Stimulated activated CD4-positive, alpha-beta T cell treated with anti-CD3 and anti-CD28 coated beads, Interleukin-1b, Interleukin-23, amount 100 ng/mL, for 4 hours (primary cell): ENCODE measurements at places on chromosomes 7 and 10.

- peak; percentile 73 for DNase-seq
These were observed at the start of gene NFE2L3 for GRCh38 chr7:26151953-26152781. NFE2L3 (plus strand) TSS chr7:26152198; CDS start chr7:26152499, 301 bp downstream.

DNA sequence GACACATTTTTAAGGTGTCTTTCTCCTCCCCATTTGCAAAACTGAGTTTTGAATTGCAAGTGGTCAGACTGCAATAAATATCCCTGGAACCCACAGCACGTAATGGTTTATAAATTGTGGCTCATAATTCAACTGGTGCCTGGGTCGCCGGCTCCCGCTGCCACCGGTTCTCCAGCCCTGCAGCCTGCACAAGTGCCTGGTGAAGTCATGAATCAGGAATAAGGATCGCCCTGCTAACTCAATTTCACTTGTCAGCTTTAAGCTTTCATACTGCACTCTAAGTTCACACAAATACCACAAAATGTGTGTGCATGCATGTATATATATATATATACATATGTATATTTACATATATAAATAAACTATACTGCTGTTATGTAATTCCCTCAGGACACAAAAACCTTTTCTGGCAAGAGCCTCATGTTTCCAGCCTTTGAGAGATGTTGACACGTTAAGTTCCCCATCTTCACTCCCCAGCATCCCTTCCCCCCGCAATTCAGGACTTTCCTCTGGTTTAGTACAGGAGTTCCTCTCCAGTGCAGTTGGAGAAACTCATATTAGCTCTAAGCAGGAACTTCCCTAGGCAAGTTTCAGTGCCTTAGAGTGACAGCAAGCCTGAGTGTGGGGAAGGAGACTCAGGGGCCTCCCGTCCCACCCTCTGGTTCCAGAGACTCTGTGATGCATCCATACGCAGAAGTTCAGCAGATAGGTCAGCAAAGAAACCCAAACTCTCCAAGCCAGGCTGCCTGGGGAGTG, 129.2 kb upstream of the UNC5B start:
- no peak for DNase-seq

DNA sequence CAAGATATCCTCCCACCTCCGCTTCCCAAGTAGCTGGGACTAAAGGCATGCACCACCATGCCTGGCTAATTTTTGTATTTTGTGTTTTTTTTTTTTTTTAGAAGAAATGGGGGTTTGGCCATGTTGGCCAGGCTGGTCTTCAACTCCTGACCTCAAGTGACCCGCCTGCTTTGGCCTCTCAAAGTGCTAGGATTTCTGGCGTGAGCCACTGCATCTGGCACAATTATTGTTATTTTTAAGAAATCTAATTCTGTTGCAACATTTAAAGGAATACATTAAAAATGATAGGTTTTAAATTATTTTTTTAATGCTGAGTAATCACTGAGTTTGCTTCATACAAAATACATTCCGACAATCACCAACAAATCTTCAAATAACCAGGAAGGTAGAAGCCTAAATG, 178.1 kb upstream of the SEMA3E start:
- no peak for DNase-seq

DNA sequence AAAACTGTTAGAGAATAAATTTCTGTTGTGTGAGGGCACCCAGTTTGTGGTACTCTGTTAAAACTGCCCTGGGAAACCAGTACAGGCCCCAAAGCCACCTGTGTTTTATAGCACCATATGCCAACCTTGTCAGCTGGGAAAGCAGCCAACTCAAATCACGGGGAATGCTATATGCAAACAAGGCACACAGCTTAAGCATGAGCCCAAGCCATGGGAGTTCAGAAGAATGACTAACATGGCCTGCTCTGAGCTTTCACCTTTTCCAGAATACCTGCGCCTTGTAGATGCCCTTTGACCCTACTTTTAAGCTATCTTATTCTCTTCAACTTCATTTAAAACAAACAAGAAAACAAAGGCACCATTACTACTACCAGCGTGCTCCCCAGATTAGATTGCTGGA, 5.5 kb upstream of the SLC25A13 start:
- DNase-seq: no peak

DNA sequence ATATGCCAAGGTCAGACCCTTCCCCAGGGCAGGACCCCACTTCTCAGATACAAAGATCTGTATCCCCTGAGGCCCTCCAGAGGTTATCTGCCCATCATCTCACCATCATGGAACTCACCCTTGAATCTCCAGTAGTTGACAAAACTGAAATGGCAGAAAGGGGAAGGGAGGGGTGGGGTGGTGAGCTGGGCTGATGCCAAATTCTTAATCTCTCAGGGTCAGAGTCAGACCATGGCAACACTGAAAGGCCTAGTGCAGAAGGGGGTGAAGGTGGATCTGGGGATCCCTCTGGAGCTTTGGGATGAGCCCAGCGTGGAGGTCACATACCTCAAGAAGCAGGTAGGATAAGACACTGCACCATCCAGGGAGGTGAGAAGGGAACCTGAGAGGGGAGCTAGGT, 3.1 kb downstream of the CNPY4 start:
- DNase-seq: no peak

- no peak for DNase-seq
These were observed 69.5 kb downstream of the SEC61G start for GRCh38 chr7:54689394-54690049.

DNA sequence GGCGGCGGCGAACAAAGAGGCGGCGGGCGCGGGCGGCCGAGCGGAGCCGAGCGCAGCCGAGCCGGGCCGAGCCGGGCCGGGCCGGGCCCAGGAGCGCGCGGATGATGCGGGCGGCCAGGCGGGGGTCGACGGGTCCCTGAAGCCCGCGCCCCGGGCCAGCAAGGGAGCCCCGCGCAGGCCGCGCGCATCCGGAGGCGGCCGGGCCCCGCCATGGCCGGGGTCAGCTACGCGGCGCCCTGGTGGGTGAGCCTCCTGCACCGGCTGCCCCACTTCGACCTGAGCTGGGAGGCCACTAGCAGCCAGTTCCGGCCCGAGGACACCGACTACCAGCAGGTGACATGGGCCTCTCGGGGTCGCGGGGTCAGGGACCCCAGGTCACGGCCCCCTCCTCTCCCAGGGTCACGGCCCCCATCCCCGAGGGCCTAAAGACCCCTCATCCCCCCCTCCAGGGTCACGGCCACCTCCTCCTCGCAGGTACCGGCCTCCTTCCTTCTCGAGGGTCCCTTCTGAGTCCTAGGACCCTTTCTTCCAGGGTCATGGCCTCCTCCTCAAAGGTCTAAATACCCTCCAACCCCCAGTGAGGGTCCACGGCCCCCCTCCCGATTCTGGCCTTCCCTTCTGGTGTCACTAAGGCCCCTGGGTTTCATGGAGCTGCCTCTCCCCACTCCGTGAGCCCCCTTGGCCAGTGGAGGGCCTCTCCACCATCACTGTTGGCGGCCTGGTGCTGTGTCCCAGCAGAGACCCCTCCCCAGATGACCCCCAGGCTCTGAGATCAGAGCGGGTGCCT, at the start of gene TTYH3:
TSS of gene TTYH3 (plus strand) at position 41 of the 787 bp plus-strand sequence. CDS start at position 211, 170 bp downstream.
- DNase-seq: no peak

DNA sequence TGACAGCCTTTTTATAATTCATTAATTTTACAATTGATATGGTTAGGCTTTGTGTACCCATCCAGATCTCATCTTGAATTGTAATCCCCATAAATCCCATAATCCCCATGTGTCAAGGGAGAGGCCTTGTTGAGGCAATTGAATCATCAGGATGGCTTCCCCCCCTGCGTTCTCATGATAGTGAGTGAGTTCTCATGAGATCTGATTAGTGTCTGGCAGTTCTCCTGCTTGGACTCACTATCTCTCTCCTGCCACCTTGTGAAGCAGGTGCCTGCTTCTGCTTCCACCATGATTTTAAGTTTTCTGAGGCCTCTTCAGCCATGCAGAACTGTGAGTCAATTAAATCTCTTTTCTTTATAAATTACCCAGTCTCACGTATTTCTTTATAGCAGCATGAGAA, 165.7 kb upstream of the GNAI1 start:
- no peak for DNase-seq

- DNase-seq: no peak
These were observed 675 bp downstream of the IL6 start for GRCh38 chr7:22727714-22728035.

- DNase-seq: no peak
These were observed 472.2 kb upstream of the C7orf33 start for GRCh38 chr7:148118371-148118770.

DNA sequence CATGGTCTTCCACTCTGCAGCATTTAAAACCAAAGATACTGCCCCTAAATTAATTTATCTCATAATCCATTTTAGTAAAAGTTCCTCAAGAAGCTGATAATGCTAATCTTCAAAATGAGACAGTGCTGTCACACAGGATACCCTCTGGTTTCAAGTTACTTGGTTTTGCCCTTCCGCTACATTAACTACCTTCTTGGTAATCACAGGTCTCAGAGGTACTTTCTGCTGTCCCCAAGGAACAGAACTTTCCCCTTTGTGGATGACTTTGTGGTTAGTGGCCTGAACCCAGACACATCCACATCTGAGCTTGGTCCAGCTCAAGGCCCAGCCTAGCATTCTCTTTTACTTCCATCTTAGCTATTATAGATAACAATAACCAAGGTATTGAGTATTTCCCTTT, 88.8 kb upstream of the TMEM26 start:
- no peak for DNase-seq

GRCh38 chr10:93701866-93702209, 554 bp downstream of the FRA10AC1 start:
- DNase-seq: no peak

GRCh38 chr10:89217057-89217990, 10.2 kb upstream of the CH25H start:
- peak; percentile 63 for DNase-seq

GRCh38 chr10:63480237-63480636, 14.5 kb upstream of the JMJD1C start:
- no peak for DNase-seq

- no peak for DNase-seq
These were observed 146.2 kb upstream of the MBL2 start for GRCh38 chr10:52918714-52919305.

GRCh38 chr10:62626817-62627216, 177.7 kb upstream of the ADO start:
- no peak for DNase-seq

DNA sequence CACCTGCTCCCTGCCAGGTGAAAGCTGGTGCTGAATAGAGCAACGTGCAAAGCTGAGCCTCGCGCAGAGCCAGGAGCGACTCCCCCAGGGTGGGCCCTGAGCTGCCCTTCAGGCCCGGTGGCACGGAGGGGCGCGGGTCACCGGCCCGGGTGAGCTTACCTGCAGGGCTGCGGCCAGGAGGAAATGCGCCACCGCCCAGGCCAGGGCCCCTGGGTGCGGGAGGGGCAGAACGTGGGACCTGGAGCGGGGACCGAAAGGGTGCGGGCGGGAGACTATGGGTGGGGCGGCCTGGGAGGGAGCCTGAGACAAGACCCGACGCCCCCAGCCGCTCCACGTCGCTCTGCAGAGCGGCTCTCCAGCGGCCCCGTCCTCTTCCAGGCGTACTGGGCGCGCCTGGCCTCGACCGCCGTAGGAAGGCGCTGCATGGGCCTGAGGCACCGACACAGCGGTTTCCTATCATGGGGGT, 122.1 kb downstream of the BTAF1 start:
- no peak for DNase-seq

- no peak for DNase-seq
These were observed 391.9 kb upstream of the NPVF start for GRCh38 chr7:25619963-25620799.

DNA sequence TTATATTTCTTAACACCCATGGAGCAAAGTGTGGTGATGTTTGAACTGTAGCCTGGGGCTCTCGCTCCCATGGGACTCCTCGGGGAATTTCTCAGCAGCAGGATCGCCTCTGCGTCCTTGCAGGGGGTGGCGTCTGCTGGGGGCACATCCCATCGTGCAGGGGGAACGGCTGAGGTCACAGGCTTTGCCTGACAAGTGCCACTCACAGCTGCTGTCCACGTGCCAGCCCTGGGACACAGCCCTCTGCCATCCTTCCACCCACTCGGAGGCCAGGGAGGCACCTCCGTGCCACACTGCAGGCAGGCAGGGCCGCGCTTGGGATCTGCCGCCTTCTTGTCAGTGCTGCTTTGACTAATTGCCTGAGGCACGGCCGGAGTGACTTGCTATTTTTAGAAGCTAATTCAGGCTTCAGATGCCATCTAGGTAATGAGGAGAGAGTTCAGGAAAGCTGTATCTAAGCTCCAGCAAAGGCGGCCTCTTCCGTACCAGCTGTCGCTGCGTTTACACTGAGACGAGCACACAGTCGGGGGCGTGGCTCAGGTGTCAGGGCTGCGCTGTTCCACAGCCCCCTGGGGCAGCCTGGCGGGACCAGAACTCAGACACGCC, 45.7 kb downstream of the PITRM1 start:
- DNase-seq: no peak

DNA sequence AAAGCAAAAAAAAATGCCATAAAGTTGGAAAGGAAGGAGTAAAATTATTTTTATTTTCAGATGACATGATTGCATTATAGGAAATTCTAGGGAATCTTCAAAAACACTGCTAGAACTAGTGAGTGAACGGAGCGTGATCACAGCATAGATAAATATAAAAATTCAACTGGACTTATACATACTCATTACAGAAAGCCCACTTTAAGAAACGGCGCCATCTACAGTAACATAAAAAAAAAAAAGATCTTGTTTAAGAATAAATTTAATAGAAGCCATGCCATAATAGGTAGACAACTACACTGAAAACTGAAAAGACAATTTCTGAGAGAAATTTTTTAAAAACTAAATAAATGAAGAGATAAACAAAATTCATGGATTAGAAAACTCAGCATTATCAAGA, 623.1 kb upstream of the MGMT start:
- no peak for DNase-seq

DNA sequence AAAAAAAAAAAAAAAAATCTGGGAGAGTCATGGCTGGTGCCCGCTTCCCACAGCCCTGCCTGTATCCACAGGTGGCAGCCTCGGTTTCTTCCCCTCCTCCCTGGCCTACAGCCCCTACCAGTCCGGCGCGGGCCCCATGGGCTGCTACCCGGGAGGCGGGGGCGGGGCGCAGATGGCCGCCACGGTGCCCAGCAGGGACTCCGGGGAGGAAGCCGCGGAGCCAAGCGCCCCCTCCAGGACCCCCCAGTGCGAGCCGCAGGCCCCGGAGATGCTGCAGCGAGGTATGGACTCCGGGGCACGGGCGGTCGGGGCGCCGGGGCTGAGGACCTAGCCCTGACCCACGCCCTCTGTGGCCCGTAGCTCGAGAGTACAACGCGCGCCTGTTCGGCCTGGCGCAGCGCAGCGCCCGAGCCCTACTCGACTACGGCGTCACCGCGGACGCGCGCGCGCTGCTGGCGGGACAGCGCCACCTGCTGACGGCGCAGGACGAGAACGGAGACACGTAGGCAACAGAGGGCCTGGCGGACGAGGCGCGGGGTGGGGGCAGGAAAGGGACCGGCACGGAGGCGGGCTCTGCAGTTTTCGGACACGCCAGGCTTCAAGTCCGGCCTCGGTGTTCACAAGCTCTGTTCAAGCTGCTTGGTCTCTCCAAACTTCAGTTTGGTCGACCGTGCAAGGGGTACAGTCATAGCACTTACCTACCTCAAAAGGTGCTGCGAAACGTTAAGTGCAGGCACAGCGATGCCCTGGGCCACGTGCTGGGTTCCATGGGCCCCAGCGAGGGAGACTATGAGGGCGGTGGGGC, 3.9 kb downstream of the NFKB2 start:
- peak; percentile 79 for DNase-seq

GRCh38 chr7:47683485-47683898, 101.6 kb upstream of the TNS3 start:
- no peak for DNase-seq
